ENCODE measurements at places on chromosomes 7 and 10.

DNA sequence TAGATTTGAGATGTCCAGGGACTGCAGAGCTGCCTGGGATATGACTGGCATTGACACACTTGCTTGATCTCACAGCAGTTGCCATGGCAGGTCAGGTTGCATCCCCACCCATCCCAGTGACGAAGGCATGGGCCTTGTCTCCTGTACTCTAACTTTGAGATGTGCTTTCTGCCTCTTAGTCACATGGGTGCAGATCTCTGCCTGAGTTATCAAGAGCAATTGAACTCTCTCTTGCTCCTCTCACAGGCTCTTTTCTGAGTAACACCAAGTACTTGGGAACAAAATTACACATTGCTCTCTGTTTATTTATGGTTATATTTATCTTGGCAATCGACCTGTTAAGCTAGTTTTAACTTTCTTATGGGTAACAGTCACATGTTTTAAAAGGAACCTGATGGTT is 237.3 kb downstream of the NSUN6 start:
- DNase-seq = no peak

DNA sequence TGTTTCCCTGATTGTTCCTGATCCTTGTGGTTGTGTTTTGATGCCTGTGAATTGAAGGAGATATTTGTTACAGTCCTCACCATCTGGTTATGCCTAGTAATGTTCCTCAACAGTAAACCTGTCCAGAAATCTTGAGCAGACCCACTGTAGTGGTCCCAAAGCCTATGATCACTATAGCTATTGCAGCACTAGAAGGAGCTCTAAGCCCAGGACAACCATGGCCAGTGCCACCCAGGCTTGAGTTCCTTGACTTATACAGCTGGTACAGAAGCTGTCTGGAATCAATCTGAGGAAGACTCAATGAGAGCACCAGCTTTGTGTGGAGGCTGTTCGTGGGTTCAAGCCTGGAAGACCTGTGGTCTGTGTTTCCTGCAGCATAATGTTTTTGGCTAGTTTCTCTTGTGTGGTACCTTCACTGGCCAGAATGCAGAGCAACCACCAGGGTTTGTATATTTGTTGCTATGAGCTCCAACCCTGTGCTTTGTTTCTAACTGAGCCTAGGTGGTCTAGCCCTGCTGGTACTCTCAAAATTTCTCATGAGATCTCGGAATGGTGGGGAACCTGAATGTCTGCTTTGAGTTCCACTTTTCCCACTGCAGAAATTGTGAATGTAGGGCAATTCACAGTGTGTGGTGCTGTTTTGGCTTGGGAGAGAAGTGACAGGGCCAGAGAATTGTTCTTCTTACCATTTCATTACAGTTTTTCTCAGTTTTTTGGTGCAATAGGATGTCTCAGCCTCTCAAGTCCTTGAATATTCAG is 355.2 kb downstream of the SUGCT start:
- DNase-seq = no peak

DNA sequence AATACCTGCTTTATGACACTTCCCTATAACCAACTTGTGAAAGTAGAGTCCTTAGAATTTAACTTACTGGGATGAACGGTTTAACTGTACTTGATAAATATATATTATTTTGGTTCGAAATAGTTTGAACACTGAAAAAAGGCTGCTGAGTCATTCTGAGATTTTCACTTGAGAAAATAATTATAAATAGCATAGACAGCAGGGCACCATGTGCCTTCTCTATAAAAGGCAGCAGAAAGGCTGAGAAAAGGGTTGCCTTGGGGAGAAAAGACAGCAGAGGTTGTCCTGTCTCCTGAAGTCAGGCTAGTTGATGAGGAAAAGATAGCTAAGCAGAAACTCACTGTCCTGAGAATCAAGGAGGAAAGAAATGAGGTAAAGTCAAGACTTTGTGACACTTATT is 92.4 kb downstream of the CTTNBP2 start:
- no peak for DNase-seq

- DNase-seq = no peak
These were observed 8.3 kb downstream of the FGF8 start for GRCh38 chr10:101767600-101767945.

DNA sequence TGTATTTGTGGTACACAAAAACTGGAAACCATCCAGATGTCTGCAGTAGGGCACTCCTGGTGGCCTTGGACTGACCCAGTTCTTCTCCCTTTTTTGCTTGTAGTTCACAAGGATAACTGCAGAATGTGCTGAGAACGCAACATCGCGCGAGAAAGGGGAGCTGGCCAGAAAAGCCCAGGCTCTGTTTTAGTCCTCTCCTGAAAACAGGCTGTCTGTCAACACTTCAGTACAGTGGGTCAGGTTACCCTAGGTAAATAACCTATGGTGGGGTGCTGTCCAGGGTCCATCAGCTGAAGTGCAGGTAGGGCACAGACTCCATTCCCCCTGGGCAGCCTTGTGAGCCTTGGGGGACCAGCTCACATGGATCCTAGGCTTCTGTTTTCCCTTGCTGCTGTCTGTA is 495.8 kb downstream of the MDFIC start:
- no peak for DNase-seq

DNA sequence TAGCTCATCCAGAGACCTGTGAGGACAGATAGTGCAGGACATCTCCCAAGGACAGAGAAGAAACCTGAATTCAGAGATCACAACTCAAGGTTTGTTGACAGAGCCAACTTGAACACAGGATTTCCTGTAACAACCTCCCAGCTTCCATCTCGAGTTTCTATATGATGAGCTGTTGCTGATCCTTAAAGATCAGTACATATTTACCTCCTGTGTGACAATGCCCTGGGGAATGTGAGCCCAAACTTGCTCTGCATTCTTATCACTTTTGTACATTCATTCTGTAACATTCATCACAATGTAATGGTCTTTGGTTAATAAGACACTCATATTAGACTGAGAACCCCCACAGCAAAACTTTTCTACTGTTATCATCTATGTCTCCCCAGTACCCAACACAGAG is 468.6 kb downstream of the XPNPEP1 start:
- no peak for DNase-seq

DNA sequence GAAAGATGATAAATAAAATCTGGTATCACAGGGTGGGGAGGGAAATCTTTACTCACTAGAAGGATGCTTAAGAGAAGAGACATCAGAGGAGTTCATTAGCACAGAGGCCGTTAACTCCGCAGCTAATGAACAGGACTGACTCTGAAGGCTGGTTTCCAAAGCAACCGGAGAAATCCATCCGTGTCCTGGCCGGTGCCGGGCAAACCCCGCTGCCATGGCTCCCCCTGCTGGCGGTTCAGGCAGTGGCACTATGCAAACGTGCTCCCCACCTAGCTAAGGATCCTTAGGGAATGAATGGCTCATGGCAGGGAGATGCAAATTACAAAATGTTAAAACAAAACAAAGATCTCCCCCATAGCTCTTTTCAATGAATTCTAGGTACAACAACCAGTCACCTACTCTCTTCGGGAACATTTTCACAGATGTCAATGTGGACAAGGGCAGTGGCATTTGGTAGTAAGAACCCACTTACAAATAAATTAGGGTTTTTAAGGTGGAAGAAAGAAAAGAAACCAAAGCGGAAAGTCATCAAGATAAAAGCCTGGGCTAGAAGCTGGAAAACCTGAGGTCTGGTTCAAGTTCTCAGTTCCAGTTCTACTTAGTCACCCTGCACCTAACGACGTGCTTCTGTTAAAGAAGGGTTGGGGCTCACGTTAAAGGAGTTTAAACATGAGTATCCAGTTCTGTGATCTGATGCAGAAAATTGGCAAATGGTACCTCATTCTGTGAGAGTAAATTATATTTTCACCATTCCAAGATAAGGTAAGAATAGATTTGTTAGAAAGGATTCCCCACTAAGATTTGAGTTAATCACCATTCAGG is 138.2 kb downstream of the SVIL start:
- DNase-seq = peak; percentile 80

- no peak for DNase-seq
These were observed 459.3 kb downstream of the CNTNAP2 start for GRCh38 chr7:146575903-146576302.

- no peak for DNase-seq
These were observed 327.2 kb upstream of the AKR1E2 start for GRCh38 chr10:4498711-4499251.

- no peak for DNase-seq
These were observed 223.3 kb upstream of the NFE2L3 start for GRCh38 chr7:25928549-25929330.

GRCh38 chr10:104925232-104925851 is 284.3 kb downstream of the SORCS3 start:
- DNase-seq = peak; percentile 71

GRCh38 chr7:136256491-136256890 is 279.3 kb upstream of the MTPN start:
- no peak for DNase-seq

GRCh38 chr10:71575451-71575850 is 144.1 kb downstream of the C10orf105 start:
- no peak for DNase-seq

- no peak for DNase-seq
These were observed 66.5 kb upstream of the PRKG1 start for GRCh38 chr10:51007781-51008180.

- DNase-seq = peak; percentile 81
These were observed 11.5 kb downstream of the PMS2 start for GRCh38 chr7:5997210-5997808.

DNA sequence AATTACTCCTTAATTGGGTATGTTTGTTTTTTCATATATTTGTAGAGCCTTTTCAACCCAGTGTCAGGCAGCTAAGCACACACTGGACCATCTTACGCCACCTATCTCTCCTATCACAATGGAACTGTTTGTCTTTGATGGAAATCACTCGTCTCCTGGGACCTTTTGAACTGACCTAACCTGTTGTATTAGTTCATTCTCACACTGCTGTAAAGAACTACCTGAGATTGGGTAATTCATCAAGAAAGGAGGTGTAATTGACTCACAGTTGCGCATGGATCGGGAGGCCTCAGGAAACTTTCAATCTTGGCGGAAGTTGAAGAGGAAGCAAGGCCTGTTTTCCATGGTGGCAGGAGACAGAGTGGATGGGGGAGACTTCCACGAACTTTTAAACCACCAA is 182.0 kb downstream of the TCERG1L start:
- DNase-seq = peak; percentile 2

- no peak for DNase-seq
These were observed 5.8 kb downstream of the ELFN1 start for GRCh38 chr7:1675673-1676549.

DNA sequence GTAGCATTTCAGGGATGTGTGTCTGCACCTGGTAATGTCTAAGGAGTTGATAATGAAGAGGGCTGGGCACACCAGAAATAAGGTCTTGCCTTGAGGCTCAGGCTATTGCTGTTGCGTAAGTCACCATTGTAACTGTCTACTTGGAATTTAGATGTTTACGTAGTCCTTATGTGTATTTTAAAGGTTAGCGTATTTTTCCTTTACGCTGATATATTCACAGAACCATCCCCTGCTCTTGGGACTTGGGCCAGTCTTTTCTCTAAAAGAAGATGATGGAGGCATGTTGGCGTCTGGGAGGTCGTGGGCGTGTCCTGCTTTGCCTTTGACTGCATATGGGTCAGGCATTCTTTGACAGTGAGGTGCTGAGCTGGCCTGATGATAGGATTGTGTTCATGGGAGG is 14.7 kb downstream of the WDR37 start:
- DNase-seq = no peak

DNA sequence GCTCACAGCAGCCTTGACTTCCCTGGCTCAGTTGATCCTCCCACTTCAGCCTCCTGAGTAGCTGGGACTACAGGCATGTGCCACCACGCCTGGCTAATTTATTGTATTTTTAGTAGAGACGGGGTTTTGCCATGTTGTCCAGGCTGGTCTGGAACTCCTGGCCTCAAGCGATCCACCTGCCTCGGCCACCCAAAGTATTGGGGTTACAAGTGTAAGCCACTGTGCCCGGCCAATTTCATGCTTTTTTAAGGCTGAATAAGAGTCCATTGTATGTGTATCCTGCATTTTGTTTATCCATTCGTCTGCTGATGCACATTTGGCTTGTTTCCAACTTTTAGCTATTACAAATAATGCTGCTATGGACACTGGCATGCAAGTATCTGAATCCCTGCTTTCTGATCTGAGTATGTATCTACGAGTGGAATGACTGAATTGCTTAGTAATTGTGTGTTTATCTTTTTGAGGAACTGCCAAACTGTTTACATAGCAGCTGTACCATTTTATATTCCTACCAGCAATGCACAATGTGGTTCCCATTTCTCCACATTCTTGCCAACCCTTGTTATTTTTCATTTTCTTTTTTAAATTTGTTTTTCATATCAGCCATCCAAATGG is 37.3 kb upstream of the TPST1 start:
- no peak for DNase-seq

- DNase-seq = no peak
These were observed 93.5 kb downstream of the CREB5 start for GRCh38 chr7:28505867-28506266.

DNA sequence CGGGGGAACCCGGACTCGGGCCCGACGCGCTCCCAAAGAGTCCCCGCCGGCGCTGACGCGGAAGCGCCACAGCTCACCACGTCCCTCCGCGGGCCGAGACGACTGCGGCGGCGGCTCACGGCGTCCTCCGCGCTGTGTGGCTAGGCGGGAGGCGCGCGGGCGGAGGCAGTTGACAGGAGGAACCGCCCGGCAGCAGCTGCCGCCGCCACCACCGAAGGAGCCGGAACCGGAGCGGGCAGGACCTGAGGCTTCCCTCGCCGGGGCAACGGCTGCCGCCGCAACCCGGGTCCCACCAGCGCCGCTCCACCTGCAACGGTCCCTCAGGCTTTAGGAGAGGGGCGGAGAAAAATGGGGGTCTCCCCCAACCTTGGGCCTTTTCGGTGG is 334 bp downstream of the ZNF800 start:
- DNase-seq = peak; percentile 66

DNA sequence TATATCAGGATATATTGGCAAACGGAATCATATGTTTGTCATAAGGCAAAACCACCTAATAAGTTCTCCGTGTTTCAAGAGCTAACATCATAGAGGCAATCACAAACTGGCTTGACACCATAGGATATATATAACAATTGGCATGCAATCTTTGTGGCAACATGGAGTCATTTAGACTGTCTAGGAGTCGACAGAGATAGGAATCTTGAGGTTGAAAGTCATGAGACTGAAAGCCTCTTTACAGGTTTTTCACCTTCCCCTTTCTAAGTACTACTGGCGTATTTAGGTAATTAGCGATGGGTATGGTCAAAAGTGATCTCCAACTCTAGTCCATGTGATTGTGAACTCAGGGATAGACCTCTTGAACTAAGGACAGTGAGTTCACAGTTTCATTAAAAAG is 63.7 kb downstream of the THSD7A start:
- no peak for DNase-seq

Measured in HT-29 (cell line).